ENCODE measurements at places on chromosomes 3 and 15.

- no peak for DNase-seq
These were observed 61.3 kb upstream of the PSMD6 start for GRCh38 chr3:64084640-64085039.

GRCh38 chr3:160368804-160369203, 30.2 kb downstream of the IFT80 start:
- no peak for DNase-seq

DNA sequence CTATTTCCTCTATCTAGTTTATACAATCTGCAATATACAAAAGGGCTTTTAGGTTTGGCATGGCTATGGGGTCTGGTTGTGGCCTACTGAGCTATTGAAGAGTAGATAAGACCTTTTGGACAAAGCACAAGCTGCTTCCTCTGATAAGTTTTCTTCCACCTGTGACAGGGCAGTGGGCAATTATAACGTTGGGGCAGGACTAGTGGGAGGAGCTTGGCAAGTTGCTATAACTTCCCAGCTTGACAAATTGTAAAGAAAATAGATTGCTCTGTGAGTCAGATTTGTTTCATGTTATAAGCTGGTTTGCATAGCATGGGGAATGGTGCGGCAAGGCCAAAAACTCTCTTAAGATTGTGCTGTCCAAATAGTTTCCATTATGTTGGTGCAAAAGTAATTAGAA, 64.9 kb downstream of the SLC7A14 start:
- no peak for DNase-seq

DNA sequence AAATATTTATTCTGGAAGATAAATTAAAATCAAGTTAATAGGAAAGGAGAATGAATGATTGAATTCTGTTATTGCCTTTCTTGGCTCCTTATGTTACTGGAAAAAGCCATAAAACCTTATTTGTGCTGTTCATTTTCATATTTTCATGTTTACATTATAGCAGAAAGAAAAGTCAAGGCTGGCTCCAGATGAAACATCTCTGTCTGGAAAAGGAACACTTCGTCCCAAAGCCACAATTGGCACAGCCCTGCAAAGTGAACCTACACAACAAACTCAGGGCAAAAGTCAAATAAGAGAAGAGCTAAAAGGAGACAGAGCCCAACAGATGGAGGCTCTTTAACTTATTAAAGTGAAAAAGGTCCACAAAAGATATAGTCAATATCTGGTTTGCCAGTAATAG, 73.4 kb downstream of the GTPBP8 start:
- DNase-seq = no peak

DNA sequence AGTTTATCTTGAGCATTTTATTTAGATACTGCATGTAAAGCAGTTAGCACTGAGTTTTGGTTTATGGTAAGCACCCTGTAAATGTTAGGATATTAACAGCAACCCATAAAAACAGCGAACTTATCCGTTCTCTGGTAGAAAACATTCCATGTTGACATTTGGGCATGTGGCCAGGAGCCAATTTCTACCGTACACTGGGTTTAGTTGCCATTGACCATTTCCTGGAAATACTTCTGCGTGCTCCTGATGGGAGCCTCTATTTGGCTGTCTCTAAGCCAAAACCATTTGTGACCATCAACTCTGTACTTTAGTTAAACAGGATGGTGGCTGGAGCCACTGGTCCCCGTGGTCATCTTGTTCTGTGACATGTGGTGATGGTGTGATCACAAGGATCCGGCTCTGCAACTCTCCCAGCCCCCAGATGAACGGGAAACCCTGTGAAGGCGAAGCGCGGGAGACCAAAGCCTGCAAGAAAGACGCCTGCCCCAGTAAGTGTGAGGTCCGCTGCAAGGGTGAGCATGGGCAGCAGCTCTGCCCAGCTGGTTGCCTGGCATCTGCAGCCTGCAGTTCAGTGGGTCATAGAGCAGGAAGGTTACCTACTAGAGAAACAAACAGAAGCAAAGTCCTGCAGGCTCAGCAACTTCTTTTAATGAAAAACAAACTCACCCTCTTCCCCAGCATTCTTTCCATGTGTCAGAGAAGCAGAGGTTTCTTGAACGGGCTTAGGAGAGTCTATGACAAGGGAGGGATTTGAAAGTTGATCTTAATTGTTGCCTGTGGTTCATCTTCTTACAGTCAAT, 7.1 kb downstream of the THBS1 start:
- no peak for DNase-seq

DNA sequence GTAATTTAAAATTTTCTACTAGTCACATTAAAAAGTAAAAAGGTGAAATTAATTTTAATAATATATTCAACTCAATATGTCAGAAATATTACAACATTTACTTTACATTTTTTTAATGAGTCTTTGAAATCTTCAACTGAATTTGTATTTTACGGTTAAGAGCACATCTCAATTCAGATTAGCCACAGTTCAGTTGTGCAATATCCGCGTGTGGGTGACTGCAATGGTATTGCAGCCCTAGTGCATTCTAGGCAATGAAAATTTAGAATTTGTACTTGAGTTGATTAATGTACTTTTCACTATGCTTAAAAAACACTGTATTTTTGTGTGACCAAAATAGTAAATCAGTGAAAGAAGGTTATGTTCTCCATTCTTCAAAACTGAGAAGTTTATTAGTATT, 57.3 kb downstream of the CEP63 start:
- no peak for DNase-seq

DNA sequence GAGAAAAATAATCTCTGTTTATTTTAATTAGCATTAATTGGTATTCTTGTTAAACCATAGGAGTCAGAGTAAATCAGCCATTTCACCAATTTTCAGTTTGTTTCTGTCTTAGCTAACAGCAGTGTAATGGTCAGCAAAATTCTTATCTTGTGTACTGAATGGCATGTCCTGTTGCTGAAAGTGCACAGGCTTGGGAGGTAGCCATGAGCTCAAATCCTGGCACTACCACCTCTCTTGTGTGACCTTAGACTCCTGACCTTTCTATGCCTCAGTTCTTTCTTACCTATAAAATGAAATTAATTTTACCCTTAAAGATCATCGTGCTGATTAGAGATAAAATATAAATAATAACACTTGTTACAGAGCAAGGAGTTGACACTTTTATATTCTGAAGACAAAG, 35.8 kb downstream of the MLH1 start:
- DNase-seq = no peak

- DNase-seq = no peak
These were observed 1003.9 kb upstream of the NR2F2 start for GRCh38 chr15:95326431-95327182.

- no peak for DNase-seq
These were observed 312.5 kb downstream of the NTRK3 start for GRCh38 chr15:87944050-87944449.

- no peak for DNase-seq
These were observed 41.0 kb downstream of the EIF4E3 start for GRCh38 chr3:71684046-71684756.

DNA sequence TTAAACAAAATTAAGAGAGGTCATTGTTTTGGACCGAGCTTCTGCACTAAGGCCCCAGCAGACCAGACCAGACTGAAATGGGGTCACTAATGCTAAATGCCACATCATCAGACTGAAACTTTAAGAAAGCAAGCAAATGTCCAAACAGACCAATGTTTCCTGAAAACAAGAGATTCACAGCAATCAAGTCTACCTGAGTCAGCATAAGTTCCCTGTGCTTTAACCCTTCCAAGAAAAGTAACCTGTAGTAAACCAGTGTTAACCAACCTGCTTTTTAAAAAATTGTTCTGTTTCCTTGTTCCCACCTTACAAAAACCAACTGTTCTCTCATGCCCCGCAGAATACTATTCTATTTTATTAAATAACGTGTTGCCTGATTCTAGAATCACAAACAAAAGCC, 241.1 kb upstream of the GADL1 start:
- no peak for DNase-seq

DNA sequence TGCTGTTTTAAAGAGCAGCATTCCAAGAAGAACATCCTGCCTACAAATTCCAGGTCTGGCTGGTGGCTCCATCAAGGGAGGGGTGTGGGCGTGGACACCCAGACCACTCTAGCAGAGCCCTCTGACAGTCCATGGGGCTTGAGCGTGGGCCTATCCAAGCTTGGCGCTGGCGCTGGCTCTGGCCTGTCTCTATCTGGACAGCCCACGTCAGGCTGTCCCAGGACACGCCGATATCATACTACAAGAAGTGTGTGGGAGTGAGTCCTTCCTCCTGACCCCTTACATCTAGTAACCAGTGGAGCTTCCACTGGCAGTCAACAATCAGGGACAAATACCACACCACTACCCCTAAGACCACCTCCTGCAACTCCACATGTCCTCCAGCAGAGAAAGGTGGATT, 17.1 kb upstream of the DUSP7 start:
- DNase-seq = no peak

- no peak for DNase-seq
These were observed 379.9 kb upstream of the RBMS3 start for GRCh38 chr3:28901018-28901417.

DNA sequence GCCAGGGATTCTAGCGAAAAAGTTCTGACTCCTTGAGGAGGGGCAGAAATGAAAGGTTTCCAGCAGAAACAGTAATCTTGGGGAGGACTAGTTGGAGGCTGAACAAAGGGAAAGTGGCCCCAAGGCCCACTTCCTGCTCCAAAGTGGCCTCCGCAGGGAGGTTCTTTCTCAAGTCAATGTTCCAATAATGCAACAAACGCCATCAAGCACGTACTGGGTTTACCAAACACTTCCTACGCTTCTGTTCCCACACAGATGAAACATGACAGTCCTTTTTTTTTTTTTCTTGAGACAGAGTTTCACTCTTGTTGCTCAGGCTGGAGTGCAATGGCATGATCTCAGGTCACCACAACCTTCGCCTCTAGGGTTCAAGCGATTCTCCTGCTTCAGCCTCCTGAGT, 9.6 kb upstream of the RCCD1 start:
- DNase-seq = no peak

GRCh38 chr15:27398631-27399161, 427.7 kb downstream of the GABRG3 start:
- no peak for DNase-seq

GRCh38 chr3:179432451-179432850, 18.8 kb downstream of the GNB4 start:
- no peak for DNase-seq

DNA sequence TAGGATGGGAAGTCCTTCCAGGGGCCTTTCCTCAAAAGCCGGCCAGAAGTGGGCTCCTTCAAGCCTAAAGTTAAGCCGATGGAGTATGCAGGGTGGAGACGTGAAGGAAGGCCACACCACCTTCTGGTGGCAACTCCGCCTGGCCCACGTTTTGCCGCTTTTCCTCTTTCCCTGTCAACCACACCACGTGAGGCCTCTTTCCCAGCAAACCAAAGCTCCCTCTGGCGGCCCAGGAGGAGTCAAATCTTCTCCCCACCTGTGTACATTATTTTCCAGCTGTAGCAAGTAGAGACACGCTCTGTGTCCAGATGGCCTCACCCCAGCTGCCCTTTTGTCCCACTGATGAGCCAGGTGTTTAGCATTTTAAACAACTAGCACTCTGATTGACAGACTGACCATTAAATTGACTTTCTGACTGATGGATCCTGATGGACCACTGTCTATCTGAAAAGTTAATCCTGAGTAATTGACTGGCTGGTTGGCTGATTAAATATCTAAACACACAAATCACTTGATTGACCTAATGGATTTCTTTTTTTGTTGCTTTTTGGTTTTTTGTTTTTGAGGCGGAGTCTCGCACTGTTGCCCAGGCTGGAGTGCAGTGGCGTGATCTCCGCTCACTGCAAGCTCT, 59.6 kb upstream of the ZBTB38 start:
- no peak for DNase-seq

DNA sequence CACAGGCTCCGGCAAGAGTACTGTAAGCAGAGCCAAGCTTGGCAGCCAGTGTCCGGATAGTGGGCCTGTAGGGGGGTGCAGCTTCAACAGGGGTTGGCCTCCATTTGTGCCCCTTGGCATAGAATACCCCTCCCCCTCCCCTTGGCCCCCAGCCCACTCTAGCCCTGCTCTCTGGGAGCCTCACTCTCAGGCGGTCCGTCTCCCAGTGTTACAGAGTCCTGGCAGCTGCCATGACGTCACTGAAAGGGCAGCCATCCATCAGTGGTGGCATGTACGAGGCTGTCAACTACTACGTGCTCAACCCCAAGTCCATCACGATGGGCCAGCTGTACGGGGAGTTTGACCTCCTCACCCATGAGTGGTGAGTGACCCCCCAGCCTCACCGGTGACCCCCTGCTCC, 50.4 kb downstream of the DNAH1 start:
- no peak for DNase-seq

GRCh38 chr15:62907275-62907674, 135.3 kb upstream of the TPM1 start:
- no peak for DNase-seq

DNA sequence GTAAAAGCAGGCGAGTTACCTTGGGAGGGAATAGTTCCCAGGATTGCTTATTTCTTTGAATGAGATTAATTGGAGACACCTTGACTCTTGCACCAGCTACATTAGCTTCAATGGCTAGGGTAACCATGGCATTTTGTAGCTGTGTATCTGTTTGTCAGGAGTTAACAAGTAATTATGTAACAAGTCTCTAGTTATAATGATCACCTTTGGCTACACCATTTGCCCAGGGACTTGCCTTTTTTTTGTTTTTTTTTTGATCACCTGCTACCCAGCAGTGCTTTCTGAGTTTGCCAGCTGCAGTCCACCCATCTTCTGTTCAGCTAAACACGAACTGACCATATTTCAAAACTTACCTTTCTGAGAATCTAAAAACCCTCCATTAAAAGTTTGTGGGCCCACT, 2.2 kb downstream of the MED12L start:
- no peak for DNase-seq

DNA sequence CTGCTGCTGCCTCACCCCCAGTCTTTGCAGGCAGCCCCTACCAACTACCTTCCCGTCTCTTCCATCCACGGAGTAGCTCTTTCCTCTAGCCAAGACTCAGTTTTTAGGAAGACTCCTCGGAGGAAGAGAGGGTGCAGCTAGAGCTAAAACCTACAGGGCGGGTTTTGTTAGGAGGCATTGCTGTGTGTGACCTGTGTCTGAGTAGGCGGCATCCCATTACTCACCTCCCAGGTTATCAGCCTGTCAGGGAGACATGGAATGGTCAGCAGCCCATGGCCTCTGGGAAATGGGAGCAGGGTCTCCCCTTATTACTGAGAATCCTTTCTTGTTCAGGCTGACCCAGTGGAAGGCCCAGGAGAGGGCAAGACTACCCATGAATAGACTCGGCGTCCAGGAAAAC, 43.8 kb upstream of the FGD5 start:
- DNase-seq = no peak

GRCh38 chr3:157145606-157146322, 14.2 kb downstream of the CCNL1 start:
- no peak for DNase-seq

Measured in activated effector memory CD4-positive, alpha-beta T cell treated with Interleukin-2 at 50 U/mL for 16 hours (primary cell).